Type B pancreatic cell (in vitro differentiated cells): ENCODE measurements at places on chromosomes 7 and 10. TPM values are rescaled to one million over a fixed set of nuclear protein-coding genes. Genes with fewer than 3 reads are reported as not detected.

DNA sequence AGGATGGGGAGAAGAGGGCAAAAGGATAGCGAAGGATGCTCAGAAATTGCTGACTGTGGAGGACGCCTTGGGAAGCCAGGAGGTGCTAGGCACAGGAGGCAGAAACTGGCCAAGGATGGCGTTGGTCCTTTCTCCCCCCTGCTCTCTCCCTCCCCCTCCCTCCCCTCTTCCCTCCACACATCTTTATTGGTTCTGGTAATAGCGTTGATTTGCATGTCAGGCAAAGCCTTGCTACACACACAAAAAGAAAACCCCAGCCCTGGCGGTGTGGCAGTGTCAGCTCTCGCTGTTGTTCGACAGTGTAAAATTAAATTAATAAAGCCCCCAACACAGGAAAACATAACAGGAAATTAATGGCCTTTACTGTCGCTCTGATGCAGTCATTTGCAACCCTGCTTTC, 47.2 kb downstream of the PAX2 start:
- H3K4me3 ChIP-seq: no peak overlapping the region
- peaks cover 25% of the 10 kb centered on the region for H3K27me3 ChIP-seq
- H3K36me3 ChIP-seq: no peaks in the 10 kb centered on the region
- peaks cover 37% of the 10 kb centered on the region for H3K4me1 ChIP-seq

The ADAP1 gene
- total RNA-seq: 15.7 and 18.1 TPM in 2 replicates

The PPP1R17 gene
- 3.9 and 4.5 TPM in 2 replicates for total RNA-seq

GRCh38 chr7:47635091-47636080, 53.5 kb upstream of the TNS3 start:
- H3K27me3 ChIP-seq: peaks cover 3% of the 10 kb centered on the region
- H3K4me3 ChIP-seq: peak overlapping the region; percentile 70
- peak overlapping the region; percentile 56 for H3K27ac ChIP-seq
- no peaks in the 10 kb centered on the region for H3K36me3 ChIP-seq
- no peak for DNase-seq
- H3K4me1 ChIP-seq: peaks cover 57% of the 10 kb centered on the region

- H3K27me3 ChIP-seq: no peaks in the 10 kb centered on the region
- H3K4me1 ChIP-seq: no peaks in the 10 kb centered on the region
- H3K27ac ChIP-seq: no peak overlapping the region
- no peak overlapping the region for H3K4me3 ChIP-seq
These were observed 33.2 kb downstream of the UBN2 start for GRCh38 chr7:139264220-139264619.

DNA sequence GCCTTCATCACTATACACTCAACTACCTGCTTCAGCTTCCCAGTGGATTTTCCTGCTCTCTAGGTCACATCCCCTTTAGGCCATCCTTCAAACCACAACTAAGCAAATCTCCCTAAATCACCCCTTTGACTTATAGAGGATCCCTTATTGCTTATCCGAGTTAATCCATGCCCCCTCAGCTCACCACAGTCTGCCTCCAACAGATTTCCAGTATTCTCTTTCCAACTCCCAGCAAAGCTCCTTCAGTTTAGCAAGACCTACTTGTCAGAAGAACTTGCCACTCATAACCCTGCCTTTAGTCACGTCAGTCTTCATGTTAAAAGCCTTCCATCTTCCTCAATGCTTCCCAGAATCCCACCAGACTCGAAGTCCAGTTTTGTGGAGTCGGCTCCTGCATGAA, 38.6 kb downstream of the RAPGEF5 start:
- DNase-seq: no peak
- H3K36me3 ChIP-seq: no peaks in the 10 kb centered on the region
- no peak overlapping the region for H3K4me3 ChIP-seq
- H3K27me3 ChIP-seq: no peaks in the 10 kb centered on the region
- no peaks in the 10 kb centered on the region for H3K4me1 ChIP-seq

DNA sequence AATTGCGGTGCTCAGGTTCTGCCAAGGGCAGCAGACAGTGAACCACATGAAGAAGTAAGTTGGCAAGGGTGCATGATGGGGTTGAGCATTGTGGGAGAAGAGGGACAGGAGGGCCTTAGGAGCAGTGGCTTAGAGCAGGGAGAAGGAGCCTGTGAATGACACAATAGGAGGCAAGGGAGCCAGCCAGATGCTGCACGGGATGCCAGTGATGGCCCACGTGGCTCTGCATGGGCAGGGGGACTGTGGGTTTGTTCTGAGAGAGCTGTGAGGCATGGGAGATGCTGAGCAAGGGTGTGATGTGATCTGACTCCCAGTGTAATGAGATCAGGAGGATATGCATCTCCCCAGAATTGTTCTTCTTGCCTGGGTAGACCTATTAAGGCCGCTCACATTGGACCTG, 60.9 kb downstream of the C10orf90 start:
- DNase-seq: no peak
- H3K27me3 ChIP-seq: no peaks in the 10 kb centered on the region

DNA sequence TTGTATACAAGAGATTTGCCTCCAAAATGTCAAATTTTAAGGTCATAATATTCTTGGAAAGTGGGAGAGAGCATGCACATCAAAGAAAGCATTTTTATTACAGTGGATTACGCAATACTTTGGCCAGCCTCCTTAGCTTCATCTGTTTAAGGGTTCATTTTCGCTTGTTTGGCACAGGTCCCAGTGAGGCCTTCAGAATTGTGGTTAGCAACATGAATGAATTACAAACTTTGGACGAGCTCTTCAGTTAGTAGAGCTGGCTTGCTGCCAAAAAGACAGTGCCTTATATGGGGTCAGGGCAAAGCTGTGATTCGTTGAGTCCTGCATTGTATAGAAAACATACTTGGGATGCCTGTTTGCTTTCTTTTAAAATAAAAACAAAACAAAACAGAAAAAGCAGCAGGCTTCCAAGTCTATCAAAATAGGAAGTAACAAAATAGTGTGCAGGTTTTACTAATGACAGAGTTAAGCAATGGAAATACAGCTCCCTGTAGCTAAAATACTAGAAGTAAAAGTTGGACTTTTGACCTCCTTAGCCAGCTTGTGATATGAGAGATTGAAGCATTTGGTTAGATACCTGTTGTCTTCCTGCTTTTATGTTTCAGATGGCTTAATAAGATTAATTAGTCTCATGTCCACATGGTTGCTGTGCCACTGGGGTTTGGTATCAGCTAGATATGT, 190.8 kb downstream of the MLLT10 start:
- H3K4me1 ChIP-seq: peaks cover 53% of the 10 kb centered on the region
- peaks cover 30% of the 10 kb centered on the region for H3K36me3 ChIP-seq
- peak overlapping the region; percentile 89 for H3K27ac ChIP-seq
- peak overlapping the region; percentile 69 for H3K4me3 ChIP-seq
- no peaks in the 10 kb centered on the region for H3K27me3 ChIP-seq

DNA sequence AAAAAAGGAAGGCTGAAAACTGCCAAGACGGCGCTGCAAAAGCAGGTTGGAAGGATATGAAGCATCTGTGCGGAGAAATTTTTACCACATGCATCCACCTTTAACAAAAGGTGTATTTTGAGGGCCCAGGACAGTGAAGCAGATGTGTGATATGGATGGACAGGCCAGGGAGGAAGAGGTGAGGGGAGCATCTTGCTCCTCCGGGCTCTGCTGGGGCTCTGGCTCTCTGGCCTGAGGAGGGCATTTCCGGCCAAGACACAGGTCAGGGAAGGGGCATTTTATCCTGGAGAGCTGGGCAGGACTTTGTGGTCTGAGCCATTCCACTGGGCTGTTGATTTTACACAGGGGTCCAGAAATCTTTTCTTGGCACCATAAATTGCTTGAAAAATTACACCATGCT, 175.1 kb downstream of the ZMYND11 start:
- no peak overlapping the region for H3K4me3 ChIP-seq
- peaks cover 17% of the 10 kb centered on the region for H3K4me1 ChIP-seq
- H3K27me3 ChIP-seq: no peaks in the 10 kb centered on the region
- no peak for DNase-seq
- peaks cover 17% of the 10 kb centered on the region for H3K36me3 ChIP-seq

DNA sequence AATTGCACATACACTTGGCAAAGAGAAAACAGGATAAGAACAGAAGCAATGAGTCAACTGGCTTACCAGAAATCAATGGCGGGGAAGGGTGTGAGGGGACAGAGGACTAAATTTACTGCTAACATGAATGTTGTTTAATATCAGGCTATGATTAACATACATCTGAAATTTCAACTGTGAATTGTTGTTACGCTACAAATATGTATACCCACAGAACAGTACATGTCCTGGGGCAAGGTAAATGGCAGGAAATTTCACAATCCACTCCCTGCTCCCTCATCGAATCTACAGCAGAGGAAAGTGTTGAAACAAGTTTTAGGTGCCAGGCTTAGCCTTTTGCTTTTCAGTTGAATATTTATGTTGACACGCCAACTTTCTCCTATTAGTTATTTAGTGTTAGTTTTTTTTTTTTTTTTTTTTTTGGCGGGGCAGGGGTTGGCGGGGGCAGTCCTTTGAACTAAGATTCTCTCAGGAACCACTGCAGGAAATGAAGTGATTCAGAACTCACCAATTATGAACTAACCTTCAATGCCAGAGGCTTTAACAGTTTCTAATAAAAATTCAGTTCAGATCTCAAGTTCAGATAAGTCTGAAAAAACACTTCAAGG, 99.0 kb downstream of the UBE2H start:
- H3K4me3 ChIP-seq: peak overlapping the region; percentile 21
- no peaks in the 10 kb centered on the region for H3K27me3 ChIP-seq
- peak overlapping the region; percentile 69 for H3K27ac ChIP-seq
- peaks cover 23% of the 10 kb centered on the region for H3K36me3 ChIP-seq
- peaks cover 65% of the 10 kb centered on the region for H3K4me1 ChIP-seq

GRCh38 chr10:9869205-9869604, 1148.5 kb upstream of the CELF2 start:
- no peaks in the 10 kb centered on the region for H3K4me1 ChIP-seq
- no peak overlapping the region for H3K4me3 ChIP-seq
- no peak for DNase-seq
- no peaks in the 10 kb centered on the region for H3K36me3 ChIP-seq

- H3K4me1 ChIP-seq: peaks cover 21% of the 10 kb centered on the region
- no peak overlapping the region for H3K4me3 ChIP-seq
These were observed 55.1 kb downstream of the CUBN start for GRCh38 chr10:17074541-17074847.
